ENCODE measurements at places on chromosomes 12 and 14.

GRCh38 chr12:42507565-42507964 lies 82.0 kb downstream of the PRICKLE1 start:
- no peak for DNase-seq

- DNase-seq: peak; percentile 14
These were observed 114.8 kb downstream of the MON2 start for GRCh38 chr12:62581288-62582064.

GRCh38 chr12:4106621-4107020 lies 166.9 kb upstream of the CCND2 start:
- peak; percentile 66 for DNase-seq

- no peak for DNase-seq
These were observed 4.3 kb downstream of the PAPLN start for GRCh38 chr14:73241481-73242165.

DNA sequence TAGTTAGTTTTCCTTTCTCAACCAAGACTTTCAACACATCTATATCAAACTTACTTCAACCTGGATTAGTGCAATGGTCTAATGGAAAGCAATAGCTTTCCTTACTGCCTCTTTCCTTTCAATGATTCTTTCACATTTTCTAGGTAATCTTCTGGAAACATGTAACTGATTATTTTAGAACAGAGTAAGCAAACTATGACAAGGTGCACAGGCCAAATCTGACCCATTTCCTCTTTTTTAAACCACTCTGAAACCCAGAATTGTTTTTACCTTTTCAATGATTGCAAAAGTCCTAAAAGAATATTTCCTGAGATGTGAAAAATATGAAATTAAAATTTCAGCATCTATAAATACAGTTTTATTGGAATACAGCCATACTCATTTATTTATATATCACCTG lies 81.6 kb upstream of the TMTC2 start:
- no peak for DNase-seq

GRCh38 chr12:46998811-46999368 lies 80.5 kb upstream of the PCED1B start:
- DNase-seq: no peak

GRCh38 chr14:24137529-24138395 lies 1.8 kb downstream of the PSME1 start:
- no peak for DNase-seq

GRCh38 chr14:52355016-52355431 lies 40.9 kb downstream of the PTGER2 start:
- no peak for DNase-seq

- DNase-seq: no peak
These were observed 161.1 kb upstream of the PLEKHG7 start for GRCh38 chr12:92541731-92542130.

DNA sequence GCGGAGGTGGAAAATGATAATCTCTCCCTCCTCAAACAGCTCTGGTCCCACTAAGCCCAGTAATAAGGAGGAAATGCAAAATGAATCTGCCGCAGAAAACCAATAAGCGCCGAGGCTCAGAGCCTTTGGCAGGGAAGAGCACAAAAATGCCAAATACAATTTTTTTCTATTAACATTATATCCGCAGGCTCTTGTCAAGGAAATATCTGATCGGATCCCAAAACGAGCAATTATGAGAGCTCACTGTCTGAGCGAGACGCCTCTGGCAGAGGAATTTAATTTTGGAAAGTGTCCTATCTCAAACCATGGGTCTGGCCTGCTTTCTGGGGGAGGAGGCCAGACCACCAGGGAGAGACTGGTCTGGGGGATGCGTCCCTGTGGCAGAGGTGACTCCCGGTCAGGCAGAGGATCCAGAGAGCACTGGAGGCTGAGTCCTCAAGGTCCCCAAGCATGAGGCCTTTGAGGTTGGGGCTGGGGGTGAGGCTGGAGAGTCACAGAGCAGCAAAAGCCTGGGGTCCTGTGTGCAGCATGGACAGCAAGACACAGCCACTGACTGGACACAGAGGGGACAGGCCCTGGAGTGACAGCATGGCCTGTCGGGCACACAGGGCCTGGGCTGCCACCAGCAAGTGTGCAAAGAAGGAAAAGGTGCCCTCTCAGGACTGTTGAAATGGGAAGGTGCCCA lies 342.8 kb upstream of the SFSWAP start:
- no peak for DNase-seq

DNA sequence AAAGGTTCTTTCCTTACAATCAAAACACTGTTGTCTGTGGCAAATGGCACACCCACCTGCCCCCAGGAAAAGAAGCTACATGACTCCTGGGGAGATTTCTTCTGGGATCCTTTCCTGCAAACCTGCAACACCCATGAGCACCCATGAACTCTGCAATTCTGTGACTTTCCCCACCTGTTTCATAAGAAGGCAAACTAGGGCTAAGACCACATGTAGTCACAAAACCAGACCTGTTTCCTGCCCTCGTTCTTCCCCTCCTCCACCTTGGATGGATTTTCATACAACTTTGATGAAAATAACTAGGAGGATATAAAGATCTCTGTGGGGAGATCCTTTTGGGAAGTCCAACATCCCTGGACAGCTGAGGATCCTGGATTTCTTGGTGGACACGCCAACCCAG lies 1084.7 kb downstream of the BCL11B start:
- peak; percentile 51 for DNase-seq

DNA sequence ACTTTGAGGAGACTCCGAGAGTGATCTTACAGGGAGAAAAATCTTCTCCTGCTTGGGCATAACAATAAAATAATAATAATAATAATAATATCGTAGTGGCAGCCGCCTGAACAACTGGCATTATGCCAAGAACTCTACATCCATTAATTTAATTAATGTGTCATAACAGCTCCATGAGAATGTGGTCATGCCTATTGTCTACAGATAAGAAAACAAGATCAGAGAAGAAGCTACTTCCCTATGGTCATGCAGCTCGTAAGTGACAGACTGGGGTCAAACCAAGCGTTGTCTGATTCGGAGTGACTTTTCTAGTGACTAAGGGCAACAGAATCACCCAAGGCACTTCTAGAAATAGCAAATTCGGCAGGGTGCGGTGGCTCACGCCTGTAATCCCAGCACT lies 11.7 kb downstream of the PROX2 start:
- DNase-seq: no peak

Data from activated CD4-positive, alpha-beta T cell treated with anti-CD3 and anti-CD28 coated beads, Interleukin-2, Interleukin-6, amounts not matched to agents 100 ng/mL and 50 ng/mL, durations not matched to agents 16 hours and 8 hours (primary cell).